Kidney epithelial cell (primary cell): ENCODE measurements at places on chromosomes 1 and 21. TPM values are rescaled to one million over a fixed set of nuclear protein-coding genes. Genes with fewer than 3 reads are reported as not detected.

DNA sequence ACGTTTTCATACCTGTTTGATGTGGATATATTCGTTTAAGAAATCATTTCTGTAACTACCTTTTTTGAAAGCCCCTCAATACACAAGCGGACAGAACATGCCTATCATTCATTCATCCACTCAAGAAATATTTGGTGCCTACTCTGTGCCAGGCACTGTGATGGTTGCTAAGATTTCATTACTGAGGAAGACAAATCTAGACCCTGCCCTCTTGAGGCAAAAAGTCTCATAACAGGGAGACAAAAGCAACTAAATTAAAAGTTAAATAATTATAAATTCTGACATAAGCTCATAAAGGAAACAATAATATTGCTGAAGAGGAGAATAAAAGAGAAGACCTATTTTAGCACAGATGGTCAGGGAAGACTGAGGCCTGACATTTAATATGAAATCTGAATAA, 203.5 kb upstream of the ZNHIT6 start:
- DNase-seq, result no peak

GRCh38 chr1:211722277-211723175, 47.1 kb upstream of the NEK2 start:
- no peak for DNase-seq

DNA sequence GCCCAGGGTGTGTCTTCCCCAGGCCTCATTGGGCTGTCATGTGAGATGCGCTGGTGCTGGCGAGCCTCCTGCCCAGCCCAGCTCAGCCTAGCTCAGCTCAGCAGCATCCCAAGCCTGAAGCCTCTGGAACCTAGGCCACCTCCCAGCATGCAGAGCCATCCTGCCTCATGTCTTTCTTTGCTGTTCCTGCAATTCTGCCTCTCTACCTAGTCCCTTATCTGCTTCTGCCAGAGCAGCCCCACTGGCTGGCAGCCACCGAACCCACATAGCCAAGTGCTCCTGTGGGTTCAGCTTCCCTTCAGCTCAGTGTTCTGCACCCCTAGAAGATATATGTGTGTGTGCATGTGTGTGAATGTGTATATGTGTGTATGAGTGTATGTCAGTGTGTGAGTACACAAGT, 291.5 kb upstream of the VAMP3 start:
- DNase-seq, result no peak

DNA sequence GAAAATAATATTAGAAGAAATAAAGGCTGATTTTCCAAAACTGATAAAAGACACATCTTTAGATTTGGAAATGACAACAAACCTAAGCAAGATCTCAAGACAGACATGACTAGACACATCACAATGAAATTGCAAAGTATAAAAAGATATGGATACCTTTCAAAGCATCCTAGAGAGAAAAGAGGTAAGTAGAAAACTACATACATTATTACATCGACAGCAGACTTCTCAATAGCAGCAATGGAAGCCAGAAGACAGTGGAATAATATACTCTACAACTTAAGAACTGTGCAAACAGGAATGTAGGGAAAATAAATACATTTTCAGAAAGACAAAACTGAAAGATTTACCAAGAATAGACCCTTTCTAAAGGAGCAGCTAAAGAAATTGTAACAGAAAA, 50.2 kb downstream of the DENND1B start:
- no peak for DNase-seq

DNA sequence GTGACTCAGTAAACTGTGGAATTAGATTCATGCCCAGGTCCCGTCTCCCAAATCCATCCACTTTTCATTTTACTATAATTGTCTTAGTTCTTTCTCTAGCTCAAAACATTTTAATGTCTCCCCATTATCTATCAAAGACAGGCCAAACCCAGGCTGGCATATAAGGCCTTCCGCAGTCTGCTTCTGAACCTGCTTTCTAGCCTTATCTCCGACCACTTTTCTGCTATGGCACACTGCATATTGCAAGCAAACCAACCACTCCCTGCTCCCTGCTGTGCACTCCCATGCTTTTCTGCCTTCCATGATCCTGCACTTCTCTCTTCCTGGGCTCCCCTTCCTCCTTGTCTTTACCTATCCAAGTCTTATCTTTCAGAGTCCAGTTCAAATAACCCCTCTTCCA, 17.3 kb upstream of the PIGM start:
- no peak for DNase-seq

DNA sequence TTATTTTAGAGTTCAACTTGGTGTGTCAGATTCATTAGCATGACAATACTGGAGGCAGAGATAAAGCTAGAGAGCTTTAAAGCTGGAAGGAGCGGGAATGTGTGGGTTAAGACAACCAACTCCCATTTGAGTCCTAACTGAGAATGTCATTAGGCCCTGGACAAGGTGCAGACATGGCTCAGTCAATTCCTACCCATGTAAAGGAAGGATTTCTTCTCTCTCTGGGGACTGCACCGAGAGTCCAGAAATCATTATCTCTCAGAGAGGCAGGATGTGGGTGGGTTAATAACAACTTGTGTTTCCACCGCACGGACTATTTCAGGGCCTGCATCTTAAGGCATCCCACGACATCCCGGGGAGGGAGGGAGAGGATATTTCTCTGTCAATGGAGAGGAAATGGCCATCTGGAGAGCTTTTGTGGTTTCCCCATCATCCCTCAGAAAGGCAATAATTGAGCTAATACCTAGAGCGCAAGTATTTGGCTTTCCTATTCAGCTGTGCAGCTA, 46.7 kb upstream of the SARS1 start:
- no peak for DNase-seq

DNA sequence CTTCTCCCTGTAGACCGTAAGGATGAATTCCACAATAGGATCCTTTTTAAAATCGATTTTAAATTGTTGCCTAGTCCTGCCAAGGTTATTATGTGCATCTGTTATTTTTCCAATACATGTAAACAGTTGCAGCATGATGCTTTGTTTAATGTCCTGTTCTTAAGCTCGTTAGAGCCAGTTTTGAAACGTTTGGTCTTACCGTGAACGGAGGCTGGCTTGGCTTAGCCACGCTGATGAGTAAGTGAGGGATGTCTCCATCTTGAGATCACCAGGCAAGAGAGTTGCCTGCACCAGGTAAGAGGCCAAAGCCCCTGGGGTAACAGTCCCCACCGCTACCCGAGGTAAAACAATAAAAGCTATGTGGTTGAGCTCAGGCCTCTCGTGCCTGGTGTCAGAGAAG, 17.3 kb downstream of the CSTB start:
- DNase-seq, result no peak

DNA sequence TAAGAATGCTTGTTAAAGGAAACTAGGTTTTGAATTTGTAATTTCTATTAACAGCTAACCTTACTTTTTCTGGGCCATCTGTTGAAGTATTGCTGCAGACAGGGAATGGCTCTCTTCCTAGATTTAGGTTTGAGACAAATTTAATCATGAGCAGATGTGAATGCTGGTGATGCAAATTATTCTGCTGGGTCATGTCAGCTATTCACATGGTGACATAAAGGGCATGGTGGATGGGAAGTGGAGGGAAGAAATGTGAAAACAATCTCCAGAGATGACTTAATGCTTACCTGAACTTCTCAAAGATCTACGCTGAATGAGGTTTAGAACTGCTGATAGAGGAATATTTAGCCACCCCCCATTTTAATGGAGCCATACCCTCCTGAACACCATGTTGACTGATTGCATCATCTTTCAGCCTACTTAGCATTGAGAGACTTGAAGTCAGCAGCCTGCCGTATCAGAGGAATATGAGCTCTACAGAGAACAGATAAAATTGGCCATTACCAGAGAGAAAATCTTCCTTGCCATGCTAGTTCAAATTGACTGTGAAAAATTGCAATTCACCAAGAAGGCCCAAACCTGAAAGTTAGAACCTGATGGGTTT, 138.8 kb downstream of the HHAT start:
- no peak for DNase-seq

GRCh38 chr1:201944639-201945038, 1.7 kb downstream of the LMOD1 start:
- DNase-seq, result no peak

DNA sequence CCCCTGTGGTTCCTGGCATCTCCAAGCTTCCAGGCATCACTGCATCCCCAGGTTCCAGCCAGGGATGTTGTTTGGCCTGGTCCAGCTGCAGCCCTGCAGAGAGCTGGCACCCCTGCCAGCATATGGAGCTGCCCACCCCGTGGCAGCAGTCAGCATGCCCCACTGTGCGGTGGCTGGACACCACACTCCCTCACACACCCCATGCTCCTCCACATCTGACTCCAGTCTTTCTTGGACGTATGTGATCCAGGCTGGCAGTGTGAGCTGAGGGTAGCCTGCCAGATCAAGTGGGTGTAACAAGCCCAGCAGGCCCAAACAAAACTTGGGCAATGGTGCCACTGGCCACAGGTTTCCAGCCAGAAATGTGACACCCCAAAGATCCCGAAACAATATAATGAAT, 620.4 kb downstream of the RWDD3 start:
- no peak for DNase-seq

DNA sequence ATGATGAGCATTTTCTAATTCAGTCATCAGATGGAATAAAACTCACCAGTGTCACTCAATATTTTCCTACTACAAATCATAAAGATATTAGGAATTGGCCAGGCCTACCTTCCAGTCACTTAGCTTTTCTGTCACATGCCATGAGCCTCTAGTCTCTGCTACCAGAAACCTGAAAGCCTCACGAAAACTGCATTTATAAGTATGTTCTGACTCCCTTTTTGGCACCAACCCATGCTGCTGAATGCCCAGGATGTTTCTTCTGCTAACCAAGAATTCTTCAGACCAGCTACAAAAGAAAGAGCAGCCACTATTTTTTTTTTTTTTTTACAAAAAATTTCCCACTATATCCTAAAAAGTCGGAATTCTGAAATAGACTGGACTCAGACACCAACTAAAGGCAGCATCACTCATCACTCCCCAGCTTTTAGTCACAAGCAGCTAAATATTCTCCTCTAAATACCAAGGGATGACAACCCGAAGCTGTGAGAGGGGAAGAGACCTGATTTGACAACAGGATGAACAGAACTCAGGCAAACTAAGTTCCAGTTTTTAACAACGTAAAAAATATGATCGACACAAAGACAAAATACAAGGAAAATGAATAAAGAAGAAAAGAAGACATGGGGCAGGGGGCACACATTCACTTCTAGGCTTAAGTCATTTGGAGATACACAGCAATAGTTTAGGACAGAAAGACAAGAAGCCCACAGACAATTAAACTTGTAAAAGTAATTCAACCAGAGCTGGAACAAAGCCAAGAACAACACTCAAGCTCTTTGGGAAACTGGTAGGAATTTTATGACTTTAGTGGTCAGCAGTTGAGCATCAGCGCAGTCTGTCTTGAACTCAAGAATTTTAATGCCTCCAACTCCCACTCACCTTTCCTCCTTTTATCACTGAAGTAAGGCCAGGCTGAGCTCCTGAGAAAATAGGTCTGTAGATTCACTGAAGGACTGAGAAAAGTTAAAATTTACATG, 1.7 kb downstream of the DCAF8 start:
- peak; percentile 90 for DNase-seq

The LCE1D gene
- not detected in 2 replicates for total RNA-seq

The LRRC3 gene
- 3.4 and 3.6 TPM in 2 replicates for total RNA-seq

The AADACL4 gene
- not detected in 2 replicates for total RNA-seq

The POMGNT1 gene
- 96.9 and 103 TPM in 2 replicates for total RNA-seq

The ETV3L gene
- total RNA-seq, result not detected in 2 replicates

The ATP1A4 gene
- total RNA-seq, result not detected in 2 replicates
